ENCODE measurements at places on chromosomes 1 and 21.

DNA sequence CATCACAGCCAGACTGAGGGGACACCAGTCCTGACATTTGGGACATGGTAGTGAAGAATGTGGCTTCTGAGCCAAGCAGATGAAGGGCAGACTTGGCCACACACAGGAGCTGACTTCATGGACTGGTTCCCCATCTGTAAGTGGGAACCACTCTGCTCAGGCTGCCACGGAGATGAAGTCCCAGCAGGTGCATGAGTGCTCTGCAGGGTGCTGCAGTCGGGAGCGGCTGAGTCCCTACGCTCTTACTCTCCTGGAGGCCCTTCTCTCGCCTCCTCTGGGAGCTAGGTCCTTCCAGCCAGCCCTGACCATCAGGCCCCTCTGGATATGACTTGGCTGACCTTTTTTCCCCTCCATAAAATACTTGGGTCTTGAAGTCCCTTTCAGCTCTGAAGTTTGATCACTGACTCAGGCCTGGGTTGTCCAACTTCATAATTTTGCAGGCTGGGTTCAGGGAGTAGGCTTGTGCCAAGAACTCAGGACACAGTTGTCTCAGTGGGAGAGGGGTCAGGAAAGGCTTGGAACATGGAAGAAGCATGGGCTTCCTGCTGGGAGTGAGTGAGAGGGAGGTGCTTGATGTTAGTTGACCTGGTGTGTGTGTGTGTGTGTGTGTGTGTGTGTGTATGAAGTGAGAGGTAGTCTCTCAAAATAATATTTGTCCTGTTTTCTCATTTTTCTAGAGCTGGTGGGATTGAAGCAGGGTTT lies 21.0 kb upstream of the EPS8L3 start:
- DNase-seq, result no peak

DNA sequence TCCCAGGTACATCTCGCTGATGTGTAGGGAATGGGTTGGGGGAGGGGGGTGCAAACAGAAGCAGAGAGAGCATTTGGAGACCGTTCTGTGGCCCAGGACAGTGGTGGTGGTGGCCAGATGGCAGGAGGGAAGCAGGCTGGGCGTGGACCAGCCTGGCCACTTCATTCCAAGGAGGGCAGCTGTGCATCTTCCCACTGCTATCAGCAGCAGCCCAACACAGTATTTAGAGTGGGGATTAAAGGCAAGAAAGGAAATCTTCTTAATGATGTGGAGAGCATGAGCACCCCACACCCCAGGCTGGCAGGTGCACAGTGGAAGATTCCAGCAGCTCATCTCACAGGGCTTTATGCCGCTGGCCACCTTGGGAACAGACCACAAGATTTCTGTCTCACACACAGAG lies 198.7 kb downstream of the NPHP4 start:
- no peak for DNase-seq

DNA sequence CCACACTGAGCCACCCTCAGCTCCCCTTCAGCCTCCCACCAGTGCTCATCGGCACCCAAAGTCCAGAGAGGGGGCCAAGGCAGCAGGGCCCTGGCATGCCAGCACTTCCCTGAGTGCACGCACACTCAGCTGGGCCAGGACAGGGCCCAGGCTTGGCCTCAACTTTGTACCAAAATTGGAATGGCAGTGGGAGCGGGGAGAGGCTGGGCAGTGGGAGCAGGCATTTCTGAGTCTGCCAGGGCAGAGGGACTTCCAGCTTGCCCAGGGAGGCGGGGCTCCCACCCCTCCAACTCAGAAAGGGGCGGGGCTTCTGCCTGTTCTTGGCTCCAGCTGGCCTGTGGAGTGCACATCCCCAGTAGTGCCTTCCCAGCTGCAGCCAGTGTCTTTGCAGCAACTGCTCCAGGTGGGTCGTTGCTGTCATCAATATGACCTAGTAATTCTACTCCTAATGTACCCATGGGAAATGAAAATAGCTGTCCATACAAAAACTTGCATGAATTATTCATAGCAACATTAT lies 10.3 kb upstream of the SNX7 start:
- DNase-seq, result no peak

DNA sequence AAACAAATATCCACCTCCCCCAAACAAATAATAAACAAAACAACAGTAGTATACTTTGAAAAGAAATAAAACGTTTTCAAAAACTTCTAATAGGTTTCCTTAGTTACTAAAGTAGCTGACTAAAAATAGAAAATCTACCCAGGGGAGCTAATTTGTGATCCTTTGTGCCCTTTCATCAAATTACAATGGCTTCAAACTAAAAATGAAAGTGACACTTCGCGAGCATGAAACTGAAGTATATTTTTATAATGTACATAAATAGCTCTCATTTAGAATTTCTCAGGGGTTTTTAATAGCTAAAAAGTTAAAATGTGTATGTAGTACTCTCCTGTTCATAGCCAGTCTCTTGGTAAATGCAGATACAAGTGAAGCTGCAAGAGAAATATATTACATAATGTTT lies 78.4 kb downstream of the BRINP3 start:
- no peak for DNase-seq

DNA sequence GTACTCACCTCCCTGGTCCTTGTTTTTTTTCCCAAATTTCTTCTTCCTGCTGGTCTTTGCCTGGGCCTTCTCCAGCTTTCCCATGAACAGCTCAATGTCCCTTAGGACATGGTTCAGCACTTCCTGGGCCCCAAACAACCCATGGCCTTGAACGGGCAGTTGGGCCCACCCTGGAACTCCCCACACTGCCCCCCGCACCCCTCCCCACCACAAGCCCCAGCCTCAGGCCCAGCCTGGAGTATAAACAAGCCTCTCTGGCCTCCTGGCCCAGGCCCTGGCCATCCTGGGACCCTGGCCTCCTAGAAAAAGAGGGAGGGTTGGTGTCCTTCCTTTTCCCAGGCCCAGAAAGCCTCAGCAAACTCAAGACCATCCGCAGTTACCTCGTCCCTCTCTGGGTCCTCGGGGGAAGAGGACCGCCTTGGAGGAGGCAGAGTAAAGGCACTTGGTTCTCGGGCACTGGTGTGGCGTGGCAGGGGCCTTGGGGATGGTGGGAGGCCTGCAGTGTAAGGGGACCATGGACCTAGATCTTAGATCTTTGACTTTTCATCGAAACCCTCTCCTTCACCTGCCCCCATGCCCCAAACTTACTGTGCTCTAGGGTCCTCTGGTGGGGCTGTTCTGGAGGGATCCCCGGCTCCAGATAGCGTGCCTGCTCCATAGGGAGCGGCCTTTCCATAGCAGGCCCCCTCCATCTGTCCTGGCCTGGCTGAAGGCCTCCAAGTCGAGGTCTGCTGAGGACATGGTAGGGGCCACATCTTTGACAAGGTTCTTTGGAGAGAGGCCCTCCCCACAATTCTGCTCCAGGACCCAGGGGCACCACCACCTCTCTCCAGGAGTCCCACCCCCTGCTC lies 5.6 kb downstream of the EPS8L3 start:
- DNase-seq, result peak; percentile 9

DNA sequence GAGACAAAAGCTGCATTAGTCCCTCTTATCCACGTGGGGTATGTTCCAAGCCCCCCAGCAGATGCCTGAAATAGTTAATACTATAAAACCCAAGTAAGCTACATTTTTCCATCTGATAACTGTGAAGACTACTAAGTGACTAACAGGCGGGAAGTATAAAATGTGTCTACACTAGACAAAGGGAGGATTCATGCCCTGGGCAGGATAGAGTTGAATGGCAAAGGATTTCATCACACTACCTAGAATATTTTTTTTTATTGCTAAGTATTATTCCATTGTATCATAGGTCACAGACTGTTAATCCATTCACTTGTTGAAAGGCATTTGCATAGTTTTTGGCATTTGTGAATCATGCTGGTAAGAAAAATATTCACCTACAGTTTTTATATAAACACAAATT lies 26.4 kb upstream of the CFHR4 start:
- DNase-seq, result no peak

GRCh38 chr1:20430355-20431175 lies 55.4 kb downstream of the CAMK2N1 start:
- peak; percentile 62 for DNase-seq

- no peak for DNase-seq
These were observed 184.4 kb downstream of the COQ8A start for GRCh38 chr1:227124473-227124872.

- DNase-seq, result no peak
These were observed 6.8 kb downstream of the AKIRIN1 start for GRCh38 chr1:38997901-38998190.

- DNase-seq, result peak; percentile 69
These were observed at the start of gene IFI44 for GRCh38 chr1:78649628-78650027. Gene IFI44, plus strand, starts transcription at chr1:78649831. Its CDS starts 365 bp downstream, at chr1:78650196.

DNA sequence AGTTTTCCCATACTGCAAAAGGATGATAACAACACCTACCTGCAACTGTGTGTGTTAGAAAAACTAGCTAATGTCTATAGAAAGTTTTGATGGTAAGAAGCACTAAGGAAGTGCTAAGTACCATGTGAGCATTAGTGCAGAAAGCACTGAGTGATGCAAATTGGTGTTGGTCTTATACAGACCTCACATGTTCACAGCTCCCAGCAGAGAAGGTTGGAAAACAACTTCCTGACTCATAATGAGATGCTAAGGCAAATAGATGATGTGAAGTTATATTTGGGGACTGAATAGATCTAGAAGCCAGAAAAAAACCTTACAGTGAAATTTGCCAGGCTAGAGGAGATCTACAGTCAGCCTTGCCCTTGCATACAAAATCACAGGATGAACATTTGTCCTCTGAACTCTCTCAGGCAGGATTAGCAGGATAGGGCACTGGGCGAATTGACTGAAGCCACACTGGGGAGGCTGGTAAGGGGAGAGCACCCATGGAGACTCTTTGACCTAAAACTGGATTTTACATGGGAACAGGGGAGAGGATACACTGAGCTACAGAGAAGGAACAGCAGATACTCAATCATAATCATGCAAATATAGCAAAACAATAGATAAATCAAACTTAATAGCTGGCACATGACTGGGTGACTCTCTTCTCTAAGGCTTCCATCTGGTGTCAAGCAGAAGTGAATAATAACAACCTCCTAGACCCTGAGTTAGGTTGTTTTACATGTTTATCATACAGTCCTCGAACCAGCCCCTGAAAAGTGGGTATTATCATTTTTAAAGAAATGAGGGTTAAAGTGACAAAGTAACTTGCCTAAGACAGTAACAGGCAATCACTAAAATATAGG lies 61.3 kb downstream of the ASTN1 start:
- no peak for DNase-seq

GRCh38 chr21:28758042-28758882 lies 234.4 kb downstream of the LTN1 start:
- DNase-seq, result no peak

- no peak for DNase-seq
These were observed 77.7 kb downstream of the MAGI3 start for GRCh38 chr1:113467991-113468390.

- no peak for DNase-seq
These were observed 406.1 kb downstream of the RPS6KC1 start for GRCh38 chr1:213457186-213457585.

GRCh38 chr21:42102991-42103390 lies 31.9 kb downstream of the UMODL1 start:
- no peak for DNase-seq

GRCh38 chr1:30756545-30757351 lies 826 bp downstream of the LAPTM5 start:
- peak; percentile 75 for DNase-seq

DNA sequence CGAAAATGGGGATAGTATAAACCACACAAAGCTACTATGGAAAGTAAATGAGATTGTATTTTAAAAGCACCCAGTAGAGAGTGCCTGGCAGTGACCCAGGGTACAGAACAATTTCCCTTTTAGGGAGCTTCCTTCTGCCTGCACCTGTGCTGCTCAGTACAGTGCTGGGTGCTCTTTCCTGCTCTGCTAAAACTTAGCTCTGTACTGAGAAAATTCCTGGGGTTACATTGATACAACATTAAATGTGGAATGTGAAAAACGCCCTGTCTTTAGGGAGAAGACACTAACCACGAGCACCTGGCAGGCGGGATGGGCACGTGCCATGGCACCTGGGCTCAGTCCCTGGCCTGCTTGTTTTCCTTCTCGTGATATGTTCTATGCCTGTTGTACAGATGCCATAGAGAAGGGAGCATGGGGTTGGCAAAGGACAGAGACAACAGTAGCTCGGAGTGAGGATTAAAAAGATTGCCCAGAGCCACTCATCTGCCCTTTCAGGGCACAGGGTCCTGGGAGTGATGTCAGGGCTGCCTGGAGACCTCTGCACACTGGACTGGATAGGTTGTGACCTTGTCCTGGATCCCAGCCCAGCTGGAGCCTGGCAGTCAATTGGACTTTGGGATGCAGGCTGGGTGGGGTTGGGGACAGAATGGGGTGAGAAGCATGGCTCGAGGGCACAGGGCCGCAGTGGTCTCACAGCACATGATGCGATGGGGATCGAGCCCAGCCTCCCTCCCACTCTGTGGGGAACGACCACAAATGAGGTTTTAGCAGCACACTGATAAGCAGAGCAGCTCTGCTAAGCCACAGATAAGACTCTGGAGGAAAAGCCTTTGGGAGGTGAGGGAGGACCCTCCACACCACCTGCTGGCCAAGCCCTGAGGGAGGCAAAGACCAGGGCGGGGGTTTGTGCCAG lies 4.2 kb downstream of the SPATA46 start:
- DNase-seq, result no peak

DNA sequence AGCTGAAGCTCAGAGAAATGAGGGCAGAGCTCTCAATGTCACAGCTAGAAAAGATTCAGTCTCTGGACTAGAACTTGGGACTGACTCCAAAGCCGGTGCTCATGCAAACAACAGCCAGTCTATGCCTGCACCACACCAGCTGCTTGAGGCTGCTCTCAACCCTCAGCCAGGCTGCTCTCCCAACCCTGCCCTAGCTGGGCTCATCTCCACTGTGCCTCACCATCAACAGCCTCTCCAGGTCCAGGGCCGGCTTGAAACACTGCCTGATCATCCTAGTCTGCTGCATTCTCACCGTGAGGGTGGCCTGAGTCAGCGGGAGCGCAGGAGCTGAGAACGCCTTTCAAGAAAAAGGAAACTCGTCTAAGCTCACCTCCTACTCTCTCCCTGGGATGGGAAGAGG lies 94.5 kb downstream of the PTPRU start:
- no peak for DNase-seq

GRCh38 chr1:183622013-183622412 lies 13.6 kb downstream of the ARPC5 start:
- DNase-seq, result no peak

GRCh38 chr1:210085359-210085758 lies 147.2 kb upstream of the SERTAD4 start:
- no peak for DNase-seq

DNA sequence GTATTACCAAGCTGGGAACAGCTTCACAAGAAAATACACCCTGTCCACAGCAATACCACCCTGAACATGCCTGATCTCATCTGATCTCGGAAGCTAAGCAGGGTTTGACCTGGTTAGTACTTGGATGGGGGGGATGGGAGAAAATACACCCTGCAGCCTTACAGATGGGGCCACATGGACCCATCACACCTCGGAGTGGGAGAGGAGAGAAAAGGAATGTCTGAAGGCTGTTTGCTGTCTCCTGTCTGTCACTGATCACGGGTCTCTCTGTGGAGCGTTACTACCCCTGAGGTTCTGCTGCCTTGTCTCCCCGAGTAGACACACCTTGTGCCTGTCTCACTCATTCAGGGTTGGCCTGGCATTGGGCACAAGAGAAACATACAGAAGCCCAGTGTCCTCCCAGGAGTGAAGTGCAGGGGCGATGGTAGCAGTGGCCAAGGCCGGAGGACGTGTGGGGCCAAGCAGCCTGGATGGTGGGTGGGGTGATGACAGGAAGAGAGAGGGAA lies 48.0 kb downstream of the TEX35 start:
- DNase-seq, result no peak

- no peak for DNase-seq
These were observed 130.1 kb upstream of the MAP1LC3C start for GRCh38 chr1:242128951-242129502.

- peak; percentile 49 for DNase-seq
These were observed 34.8 kb downstream of the ACOT7 start for GRCh38 chr1:6358757-6359201.

Data from activated T-cell treated with anti-CD3 and anti-CD28 coated beads, Interleukin-2, amount 50 U/mL, for 24 hours (primary cell).